Activated CD8-positive, alpha-beta memory T cell treated with anti-CD3 and anti-CD28 coated beads for 48 hours (primary cell): ENCODE measurements at places on chromosomes 12 and 14.

DNA sequence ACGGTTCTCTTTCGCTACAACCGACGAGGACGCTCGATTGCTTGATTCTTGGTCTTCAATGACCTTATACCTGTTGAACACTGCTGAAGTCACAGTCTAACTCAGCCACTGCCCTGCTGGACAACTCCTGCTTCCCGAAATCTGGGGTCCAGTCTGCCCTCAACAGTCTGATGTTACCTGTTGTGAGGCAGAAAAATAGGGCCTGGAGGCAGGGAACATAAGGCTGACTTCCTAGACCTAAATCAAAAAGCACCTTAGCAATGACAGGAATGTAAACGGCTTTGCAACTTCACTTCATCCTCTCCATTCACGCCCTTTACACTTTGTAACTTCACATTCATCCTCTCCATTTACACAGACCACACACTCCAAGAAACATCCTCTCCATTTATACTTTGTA is 597 bp upstream of the GLTP start:
- DNase-seq = no peak

GRCh38 chr14:61322799-61323290 is 1.5 kb downstream of the PRKCH start:
- no peak for DNase-seq

DNA sequence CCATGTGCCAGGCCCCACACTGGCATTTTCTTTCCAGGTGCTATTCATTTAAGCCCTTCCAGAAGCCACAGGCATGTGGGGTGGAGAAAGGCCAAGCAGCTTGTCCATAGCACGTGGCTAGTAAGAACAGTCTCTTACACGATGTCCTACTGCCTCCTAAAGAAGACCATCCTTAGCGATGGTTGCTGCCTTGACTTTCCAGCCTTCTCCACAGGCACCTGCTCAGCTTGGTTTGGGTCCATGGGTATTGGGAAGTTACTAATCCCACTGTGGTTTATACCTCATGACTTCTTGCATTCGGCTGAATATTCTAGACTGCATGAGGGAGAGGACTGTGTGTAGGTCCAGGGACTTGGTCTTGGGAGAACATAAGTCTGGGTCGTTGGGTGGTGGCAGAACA is 49.2 kb downstream of the NINJ2 start:
- no peak for DNase-seq

DNA sequence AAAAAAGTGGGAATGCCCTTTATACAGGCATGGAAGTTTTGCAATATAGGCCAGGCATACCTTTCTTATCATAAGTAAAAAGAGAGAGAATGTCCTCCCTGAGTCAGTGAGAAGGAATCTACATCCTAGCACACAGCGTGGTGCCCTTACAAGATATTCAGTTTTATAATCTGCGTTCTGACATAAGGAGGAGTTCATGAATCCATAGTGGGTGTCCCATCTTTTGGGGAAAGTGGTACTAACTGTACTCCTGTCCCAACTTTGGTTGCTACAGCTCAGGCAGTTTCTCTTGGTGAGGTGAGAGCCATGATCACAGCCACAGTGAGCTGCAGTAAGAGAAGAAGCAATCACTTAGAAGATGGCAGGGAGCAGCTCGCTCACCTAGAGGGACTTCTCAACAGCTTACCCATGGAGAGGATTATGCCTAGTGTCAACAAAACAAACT is 332.9 kb downstream of the BCAT1 start:
- no peak for DNase-seq

- peak; percentile 4 for DNase-seq
Observed at GRCh38 chr14:76647697-76648298, 113.5 kb upstream of the VASH1 start.

GRCh38 chr14:67665868-67666267 is 8.6 kb downstream of the VTI1B start:
- DNase-seq = no peak

DNA sequence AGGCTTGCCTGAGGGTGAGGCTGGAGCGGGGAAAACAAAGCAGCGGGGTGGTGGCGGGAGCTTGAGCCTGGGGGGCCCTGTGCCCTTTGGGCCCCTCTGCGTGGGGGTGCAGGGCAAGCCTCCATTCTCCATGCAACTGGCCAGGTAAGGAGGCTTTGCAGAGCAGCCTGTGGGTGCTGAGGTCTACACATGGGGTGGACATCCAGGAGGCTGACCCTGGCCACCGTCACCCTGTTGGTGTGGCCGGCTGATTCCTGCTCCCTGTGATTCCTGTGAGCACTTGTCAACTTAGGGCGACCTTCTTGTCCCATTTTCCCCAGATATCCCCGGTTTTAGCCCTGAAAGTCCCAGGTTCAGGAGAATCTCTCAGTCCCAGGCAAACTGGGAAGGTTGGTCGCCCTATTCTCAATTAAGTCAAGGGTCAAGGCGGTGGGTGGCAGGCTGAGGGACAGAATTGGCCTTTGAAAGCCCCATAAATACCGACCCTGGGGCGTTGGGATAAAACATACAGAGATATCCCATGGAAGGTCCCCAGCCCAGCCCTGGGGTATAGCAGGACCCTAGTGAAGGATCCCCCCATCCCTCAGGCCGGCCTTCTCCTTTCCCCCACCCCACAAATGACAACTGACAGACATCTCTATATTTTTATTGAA is 70.5 kb downstream of the PRIMA1 start:
- DNase-seq = no peak

- no peak for DNase-seq
Observed at GRCh38 chr14:24176599-24176998, 4.7 kb downstream of the REC8 start.

- no peak for DNase-seq
Observed at GRCh38 chr14:90188588-90188987, 67.8 kb upstream of the PSMC1 start.

GRCh38 chr12:15677726-15678201 is 111.4 kb downstream of the EPS8 start:
- DNase-seq = no peak

- no peak for DNase-seq
Observed at GRCh38 chr12:79451978-79452377, 238.8 kb downstream of the PAWR start.

GRCh38 chr14:50718949-50719348 is 50.8 kb upstream of the SAV1 start:
- DNase-seq = no peak

DNA sequence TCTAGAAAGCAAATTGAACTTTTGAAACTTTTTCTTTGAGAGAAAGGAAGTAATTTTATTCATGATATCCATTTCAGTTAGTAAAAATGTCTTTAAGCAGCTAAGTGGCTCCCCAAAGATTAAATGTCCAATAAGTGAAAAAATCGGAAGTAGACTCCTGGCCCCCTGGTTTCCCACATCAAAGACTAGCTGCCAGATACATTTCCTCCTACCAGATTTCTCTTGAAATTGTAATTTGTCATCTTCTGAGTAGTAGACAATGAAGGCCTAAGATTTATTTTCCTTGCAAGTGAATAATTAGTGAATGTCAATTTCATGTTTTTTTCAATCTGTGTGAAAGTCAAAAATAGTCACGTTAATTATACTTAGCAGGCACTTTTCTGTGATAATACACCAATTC is 321.9 kb downstream of the SYT1 start:
- DNase-seq = no peak

DNA sequence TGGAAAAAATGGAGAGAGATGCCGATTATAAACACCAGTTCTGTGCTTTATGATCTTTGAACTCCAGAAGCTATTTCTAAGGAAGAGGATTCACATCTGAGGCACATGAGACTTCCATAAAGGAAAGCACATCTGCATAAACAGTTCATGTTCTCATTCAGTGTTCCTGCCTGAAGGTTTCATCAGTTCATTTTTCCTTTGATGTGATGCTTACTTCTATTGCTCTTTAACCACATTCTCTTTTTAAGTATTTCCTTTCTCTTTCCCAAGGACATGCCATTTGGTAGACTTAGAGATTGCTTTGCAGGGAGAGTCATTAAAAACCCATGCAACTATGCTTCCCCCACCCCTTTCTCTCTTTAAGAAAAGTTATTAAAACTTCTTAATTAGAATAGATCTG is 387.0 kb upstream of the FLRT2 start:
- DNase-seq = no peak

DNA sequence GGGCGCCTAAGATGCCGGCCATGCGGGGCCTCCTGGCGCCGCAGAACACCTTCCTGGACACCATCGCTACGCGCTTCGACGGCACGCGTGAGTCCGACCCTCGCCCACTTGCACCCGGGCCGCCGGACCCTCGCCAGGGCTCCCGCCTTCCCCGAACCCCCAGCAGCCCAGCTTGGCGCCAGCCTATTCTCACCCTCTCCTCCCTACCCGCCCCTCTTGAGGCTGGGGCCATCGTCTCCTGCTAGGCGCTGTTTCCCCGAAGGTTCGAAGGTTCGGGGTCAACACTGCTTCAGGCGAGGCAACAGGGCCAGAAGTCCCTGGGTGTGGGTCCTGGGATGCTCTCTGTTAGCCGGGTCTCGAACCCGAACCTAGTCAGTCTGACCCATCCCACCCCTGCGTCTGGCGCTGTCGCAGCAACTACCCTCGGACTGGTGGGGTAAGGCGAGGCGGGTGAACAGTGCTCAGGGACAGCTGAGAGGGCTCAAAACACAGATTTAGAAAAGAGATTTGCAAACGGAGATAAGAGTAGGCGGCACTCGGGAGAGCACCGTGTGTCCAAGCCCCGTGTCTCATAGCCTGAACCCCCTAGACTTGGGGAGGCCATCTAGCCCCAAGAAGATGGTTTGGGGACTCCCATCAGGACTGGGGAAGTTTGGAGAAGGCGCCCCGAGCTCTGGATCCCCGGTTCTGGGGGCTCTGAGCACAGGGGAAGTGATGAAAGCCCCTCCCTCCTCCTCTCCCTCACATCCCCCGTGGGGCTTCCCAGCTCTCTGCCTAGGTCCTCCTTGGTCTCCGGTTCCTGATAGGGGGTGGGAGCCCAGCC is 787 bp downstream of the KCNH3 start:
- DNase-seq = no peak

DNA sequence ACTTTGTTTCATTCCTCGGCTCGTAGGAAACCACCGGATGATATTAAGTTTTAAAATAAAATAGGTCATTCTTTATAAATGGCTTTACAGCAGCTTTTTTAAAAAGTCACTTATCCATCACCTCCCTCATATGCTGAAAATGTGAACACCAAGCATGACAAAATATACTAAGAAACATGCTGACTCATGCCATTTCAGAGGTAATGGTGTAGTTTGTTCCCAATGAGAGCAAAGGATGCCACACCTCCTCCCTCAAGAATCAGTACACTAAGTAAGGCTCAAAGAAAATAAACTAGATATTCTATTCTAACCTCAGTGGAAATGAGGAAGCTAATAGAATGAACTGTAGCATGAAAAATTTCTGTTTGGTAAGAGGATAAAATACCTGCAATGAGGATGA is 5.5 kb upstream of the DIO2 start:
- no peak for DNase-seq

DNA sequence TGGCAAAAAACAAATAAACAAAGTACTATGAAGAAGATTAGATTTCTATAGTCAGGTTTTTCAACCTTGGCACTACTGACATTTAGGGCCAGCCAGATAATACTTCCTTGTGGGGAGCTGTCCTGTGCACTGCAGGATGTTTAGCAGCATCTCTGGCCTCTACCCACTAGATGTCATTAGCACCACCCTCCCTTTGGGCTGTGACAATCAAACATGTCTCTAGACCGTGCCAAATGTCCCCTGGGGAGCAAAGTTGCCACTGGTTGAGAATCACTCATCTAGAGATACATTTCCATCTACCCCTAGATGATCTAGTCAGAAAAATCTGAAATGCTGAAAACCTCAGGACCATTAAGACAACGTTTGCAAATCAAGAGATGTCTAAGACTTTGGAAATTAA is 29.9 kb downstream of the SRRM4 start:
- no peak for DNase-seq

GRCh38 chr12:105492591-105493545 is 162.4 kb downstream of the C12orf75 start:
- no peak for DNase-seq

DNA sequence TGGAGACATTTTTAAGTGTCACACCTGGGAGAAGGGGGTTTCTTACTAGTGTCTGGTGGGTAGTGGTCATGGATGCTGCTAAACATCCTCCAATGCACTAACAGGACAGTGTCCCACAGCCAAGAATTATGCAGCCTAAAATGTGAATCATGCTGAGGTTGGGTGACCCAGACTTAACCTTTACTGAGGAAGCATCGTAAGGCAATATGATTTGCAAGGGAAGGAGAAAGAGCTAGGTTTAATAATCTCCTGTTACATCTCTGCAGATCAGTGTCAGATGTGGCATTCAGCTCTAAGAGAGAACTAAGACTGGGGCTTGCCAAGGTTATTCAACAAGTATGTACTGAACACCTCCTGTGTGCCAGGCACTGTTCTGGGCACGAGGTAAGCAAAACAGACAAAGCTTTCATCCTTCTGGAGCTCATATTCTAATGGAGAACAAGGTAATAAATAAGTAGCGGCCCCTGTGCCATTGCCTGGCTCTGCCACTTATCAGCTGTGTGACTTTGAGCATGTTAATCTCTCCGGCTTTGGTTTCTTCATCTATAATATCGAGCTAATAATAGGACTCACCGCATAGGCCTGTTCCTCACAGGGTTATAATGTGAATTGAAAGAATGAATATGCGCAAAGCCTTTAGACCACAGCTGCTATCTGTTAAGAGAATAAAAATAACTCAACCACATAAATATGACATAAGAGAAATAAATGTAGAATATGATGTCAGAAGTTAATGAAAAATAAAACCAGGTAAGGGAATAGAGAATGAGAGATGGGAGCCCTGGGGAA is 13.5 kb upstream of the GOLGA5 start:
- DNase-seq = no peak

DNA sequence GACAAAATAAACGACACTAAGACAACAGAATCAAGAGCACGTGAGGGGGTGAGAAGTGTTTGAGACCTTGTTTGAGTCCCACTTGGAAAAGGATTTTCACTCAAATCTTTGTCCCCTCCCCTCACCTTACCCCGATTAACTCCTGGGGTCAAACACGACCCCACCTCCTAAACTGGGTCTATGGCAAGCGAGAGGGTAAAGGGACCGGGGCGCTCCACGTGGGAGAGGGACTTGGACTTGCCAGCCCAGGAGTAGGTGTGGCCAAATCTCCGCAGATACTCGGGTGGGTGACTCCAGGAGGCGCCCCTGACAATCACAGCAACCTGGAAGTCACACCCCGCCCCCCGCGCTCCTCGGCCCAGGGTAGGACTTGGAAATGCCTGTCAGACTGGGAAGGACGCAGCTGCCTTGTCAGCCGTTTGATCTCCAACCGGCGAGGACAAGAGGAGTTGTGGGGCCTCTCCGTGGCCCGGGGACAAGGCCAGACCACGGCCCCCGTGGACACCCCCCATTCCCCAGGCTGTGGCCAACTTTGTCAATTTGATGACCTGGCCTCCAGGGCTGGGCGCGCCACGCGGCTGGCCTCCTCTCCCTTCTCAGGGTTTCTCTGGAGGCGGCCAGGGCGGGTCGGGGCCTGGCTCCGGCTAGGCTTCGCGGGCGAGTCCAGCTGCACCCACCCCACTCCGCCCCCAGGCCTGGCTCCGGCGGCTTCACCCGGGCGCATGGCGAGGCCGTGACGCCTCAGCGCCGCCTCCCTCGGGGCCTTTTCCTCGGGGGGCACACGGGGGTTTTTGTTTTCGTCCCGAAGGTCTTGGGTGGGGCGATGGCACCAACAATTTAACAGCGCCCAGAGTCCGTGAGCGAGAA is 1.1 kb upstream of the BCL11B start:
- peak; percentile 66 for DNase-seq

GRCh38 chr12:113808095-113808951 is 157.8 kb downstream of the RBM19 start:
- DNase-seq = no peak
